ELR (cell line): ENCODE measurements at places on chromosomes 7 and 10.

DNA sequence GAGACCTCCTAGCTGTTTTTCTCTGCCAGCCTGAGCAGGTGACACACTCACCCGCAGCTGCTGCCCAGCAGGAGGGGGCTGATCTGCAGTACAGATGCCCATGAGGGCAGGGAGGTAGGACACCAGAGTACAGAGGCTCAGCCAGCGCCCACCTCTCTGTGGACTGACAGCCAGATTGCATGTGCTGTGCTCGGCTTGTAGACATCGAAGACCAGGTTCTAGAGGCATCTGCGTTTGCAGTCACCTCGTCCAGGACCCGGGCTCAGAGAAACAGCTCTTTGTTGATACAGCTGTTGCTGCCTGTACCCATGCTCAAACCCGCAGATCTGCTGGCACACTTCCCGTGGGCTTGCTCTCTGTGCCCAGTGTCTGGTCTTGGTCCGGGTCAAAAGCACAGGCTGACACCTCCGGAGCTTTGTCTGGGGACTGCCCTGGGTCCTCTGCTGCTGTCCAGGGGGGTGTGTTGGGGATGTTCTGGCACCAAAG lies 224.7 kb downstream of the GLRX3 start:
- no peak for DNase-seq

- DNase-seq = no peak
Measured at GRCh38 chr7:130849604-130850003, 115.6 kb upstream of the KLF14 start.

DNA sequence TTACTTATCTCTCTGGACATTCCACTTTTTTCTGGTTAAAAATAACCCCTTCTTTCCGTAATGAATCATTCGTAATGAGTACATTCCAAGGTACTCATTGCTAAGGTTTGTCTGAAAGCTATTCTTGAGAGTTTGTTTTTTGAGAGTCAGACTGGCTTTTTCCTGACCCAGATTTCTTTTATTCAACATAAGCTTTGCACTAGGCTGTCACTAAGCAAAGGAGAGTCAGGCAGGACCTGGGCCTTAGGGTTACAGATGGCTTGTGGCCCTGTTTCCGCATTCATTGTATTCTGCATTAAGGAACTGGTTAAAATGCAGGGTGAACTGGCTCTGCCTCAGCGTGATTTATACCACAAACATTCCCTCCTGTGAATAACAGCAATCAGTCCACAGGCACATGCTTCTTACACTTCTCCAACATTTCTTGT lies 84.1 kb downstream of the POM121L12 start:
- DNase-seq = no peak

DNA sequence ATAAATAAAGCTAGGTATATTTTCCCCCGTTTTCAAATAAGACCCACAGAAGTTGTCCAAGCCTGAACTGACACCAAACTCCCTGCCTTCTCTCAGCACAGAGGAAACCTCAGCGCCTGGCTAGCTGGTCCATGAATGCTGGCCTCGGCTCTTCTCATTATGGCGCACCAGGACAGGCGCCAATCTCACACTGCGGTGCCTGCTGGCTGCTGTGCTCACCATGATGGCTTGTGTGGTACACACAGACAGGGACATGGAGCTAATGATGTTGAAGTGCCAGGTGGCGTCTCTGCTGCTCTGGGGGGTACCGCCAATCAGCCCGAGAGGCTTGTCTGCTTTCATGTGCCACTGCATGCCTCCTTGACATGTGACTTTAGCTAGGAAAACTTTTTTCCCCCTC lies 43.2 kb upstream of the USP6NL start:
- no peak for DNase-seq

DNA sequence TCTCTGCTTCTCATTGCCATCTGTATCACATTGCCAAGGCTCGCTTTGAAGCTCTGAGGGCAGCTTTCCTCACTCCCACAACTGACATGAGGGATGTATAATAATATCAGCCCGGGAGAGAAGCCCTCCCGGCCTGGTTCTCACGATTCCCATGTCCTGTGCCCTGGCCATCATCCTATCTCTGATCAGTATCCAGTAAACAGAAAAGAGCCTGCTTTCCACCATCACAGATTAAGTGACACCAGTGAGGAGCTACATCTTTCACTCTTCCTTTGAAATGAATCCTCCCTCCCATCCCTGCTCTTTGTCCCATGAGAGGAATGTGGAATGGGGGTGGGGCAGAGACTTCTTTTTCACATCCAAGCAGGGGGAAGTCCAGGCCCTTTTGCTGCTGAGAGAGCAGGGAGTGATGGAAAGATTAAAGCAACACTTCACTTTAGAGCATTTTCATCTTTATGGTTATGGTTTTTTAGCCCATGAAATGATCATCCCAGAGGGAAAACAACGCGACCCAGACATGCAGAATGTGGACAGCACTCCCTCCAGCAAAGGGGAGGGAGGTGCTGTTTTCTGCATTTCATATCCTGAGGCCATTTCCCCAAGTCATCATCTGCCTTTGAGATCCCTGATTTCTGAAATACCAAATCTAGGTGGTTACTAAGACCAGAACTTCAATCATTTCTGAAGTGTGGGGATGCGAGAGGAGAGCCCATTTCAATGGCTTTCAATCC lies 84.6 kb upstream of the LYZL1 start:
- DNase-seq = no peak

DNA sequence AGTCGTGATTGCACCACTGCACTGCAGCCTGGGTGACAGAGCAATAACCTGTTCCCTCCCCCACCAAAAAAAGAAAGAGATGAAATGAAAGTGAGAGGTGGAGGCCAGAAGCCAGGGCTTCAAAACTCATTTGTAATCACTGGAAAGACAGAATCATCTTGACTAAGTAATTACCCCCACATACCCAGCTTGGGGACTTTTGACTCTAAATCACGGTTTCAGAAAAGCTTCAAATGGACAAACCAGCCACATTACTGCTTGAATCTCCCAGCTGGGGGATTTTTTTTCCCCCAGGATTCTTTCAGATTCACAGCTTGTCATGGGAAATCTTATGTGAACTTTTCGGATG lies 361.0 kb downstream of the FRMD4A start:
- no peak for DNase-seq

- DNase-seq = no peak
Measured at GRCh38 chr7:55504967-55505658, 67.2 kb downstream of the VOPP1 start.

GRCh38 chr7:48112401-48113165 lies 23.5 kb downstream of the UPP1 start:
- DNase-seq = peak; percentile 74

- peak; percentile 18 for DNase-seq
Measured at GRCh38 chr7:73668103-73668885, 663 bp downstream of the VPS37D start.

DNA sequence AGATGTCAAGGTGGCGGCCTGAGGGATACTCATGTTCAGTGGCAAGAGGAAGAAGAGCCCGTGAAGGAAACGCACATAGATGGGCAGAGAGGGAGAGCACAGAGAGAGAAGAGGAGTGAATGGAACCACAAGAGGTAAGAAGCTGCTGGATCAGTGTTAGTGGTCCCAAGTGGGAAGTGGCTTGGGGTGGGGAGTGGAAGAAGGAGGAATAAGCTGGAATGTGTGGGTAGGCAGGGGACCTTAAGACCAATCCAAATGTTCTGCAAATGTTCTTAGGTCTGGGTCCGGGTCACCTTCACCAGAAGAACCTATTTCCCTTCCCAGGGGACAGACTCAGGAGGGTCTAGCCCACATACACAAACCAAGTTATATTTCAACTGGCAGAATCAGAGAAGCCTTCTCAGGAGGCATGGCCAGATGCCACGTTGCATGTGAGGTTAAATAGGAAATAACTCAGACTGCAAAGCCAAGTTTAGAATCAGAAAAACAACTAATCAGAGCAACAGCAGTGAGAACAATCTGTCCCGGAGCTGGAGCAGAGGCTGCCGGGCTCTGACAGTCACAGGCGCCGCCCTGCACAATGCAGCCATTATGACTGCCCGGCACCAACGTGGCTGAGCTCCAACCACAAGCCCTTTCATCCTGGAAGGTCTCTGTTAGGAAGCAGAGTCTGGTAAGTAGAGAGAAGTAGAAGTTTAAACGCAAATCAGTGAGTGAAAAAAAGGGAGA lies 78.6 kb upstream of the ARMC3 start:
- no peak for DNase-seq

GRCh38 chr10:15172306-15172840 lies 3.9 kb upstream of the NMT2 start:
- DNase-seq = no peak

GRCh38 chr10:116742367-116743265 lies at the start of gene HSPA12A:
Gene HSPA12A, minus strand, starts transcription at chr10:116742566. Its CDS starts 97 bp downstream, at chr10:116742469.
- DNase-seq = peak; percentile 90

GRCh38 chr7:42106562-42106961 lies 130.4 kb downstream of the GLI3 start:
- DNase-seq = no peak

DNA sequence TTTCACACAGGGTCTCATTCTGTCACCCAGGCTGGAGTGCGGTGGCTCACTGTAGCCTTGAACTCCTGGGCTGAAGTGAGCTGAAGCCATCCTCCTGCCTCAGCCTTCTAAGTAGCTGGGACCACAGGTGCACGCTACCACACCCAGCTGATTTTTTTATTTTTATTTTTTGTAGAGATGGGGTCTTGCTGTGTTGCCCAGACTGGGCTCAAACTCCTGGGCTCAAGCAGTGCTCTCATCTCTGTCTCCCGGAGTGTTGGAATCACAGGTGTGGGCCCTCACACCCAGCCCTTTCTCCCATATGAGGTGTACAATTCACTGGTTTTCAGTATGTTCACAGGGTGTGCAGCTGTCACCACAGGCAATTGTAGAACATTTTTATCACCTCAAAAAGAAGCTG lies 5.2 kb downstream of the INPP5A start:
- DNase-seq = no peak

GRCh38 chr10:79023240-79024162 lies 45.3 kb upstream of the ZMIZ1 start:
- DNase-seq = no peak

DNA sequence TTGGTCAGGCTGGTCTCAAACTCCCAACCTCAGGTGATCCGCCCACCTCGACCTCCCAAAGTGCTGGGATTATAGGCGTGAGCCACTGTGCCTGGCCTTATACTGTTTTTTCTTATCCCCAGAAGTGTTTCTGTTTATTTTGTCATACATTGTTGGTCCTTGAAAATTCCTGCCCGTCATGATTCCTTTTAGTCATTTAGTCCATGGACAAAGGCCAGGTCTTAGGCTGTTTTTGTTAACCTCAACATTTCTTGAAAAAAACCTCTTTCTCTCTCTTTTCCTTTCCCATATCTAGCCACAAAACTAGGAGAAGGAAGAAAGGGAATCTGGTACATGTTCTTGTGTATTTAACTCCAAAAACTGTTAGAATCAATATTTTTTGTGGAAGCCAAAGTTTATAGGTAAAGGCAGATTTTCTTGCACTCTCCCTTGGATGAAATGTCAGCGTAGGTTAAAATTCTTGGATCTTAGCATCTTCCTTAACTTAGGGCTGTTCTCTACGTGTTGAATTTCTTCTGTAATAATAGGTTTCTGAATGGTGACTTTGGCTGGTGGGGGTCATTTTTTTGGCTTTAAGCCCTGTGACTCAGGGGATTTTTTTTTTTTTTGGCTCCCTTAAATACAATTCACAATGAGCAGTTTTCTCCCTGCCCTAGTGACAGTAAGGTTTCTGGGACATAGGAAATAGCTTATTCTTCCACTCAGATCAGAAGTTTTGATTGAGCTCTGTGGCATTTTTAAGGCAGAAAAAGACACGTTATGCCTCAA lies 500.8 kb downstream of the AUTS2 start:
- DNase-seq = no peak

DNA sequence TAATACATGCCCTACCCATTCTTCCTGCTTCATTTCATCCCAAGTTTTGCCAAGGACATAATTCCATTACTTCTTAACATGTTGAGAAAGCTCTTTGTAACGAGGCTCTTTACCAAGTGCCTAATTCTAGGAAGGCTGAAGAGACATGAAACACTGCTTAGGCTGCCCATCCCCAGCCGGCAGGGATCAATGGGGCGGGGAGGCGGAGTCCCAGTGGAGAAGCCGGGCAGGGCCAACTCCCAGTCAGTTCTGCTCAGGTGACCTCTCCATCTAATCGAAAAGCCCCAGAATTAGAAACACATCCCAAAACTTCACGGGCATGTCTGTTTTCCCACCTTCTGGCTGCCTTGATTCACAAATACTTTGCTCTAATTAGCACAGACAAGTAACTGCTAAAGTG lies 89.5 kb upstream of the LYZL1 start:
- DNase-seq = no peak

- DNase-seq = no peak
Measured at GRCh38 chr10:1536341-1536740, 201.0 kb downstream of the ADARB2 start.

DNA sequence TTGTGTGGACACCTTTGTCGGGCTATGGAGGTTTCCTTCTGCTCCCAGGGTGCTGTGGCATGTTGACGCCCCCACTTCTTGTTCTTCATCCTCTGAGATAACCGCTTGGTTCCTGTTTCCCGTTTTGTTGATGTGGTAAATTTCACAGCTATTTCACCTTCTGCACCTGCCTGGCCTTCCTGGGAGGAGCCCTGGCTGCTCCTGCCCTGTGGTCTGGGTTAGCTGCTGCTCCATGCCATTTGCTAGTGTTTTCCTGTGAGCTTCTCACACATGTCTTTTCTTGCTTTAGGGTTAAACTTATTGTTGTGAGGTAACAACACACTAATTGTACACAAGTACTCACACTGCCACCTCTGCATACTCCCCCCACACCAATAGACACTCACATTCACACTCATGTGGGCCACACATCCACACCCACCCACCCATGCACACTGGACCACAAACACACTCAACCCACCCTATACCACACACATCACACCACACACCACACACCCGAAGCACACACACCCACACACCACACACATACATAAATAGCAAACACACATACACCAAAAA lies 46.5 kb upstream of the MSMB start:
- no peak for DNase-seq

GRCh38 chr10:7950981-7951847 lies 103.3 kb upstream of the GATA3 start:
- DNase-seq = peak; percentile 28

DNA sequence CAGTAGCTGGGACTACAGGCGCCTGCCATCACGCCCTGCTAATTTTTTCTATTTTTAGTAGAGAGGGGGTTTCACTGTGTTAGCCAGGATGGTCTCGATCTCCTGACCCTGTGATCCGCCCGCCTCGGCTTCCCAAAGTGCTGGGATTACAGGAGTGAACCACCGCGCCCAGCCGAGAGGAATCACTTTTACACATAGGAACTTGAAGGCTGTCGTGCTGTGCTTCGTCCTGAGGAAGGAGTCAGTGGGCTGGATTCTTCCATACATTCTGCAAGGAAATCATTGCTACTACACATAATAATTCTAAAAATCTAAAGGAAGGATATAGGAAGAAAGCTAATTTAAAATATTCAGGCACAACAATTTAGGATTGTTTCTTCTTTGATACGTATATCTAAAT lies 48.8 kb upstream of the ZPBP start:
- DNase-seq = no peak

GRCh38 chr7:150745086-150745485 lies 7.9 kb downstream of the GIMAP5 start:
- DNase-seq = no peak

DNA sequence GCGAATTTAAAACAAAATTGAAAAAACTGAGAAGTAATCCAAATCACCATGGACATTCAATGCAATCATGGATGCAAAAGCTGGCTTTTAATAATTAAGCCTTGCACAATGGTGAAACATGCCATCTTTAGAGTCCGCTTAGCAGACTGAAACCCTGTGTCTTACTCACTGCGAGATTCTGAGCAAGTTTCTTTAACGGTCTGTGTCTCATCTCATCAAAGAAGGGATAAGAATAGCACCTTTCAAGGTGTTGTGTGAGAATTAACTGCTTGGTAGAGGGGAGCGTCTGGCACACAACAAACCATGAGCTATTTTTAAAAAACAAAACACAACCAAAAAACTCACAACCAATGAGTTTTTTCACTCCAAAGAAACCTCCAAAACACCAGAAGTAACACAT lies 21.4 kb downstream of the ACBD7 start:
- DNase-seq = no peak
